ENCODE measurements at places on chromosomes 2 and 18.

DNA sequence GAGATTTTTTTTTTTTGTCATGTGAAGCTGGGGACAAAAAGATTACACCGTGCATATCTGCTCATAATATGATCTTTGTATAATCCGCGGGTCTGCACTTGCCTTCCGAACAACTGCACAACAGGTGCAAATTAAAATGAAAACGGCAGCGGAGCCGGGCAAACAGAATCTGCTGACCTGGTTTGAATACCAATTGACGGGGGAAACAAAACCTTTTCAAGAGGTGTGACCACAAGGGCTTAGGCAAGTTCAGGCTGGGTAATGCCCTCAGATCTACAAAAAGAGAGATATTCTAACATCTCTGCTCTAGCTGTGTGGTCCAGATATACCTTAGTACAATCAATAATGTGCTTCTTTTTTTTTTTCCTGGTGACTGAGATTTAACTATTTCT is 88.5 kb downstream of the ZEB2 start:
- no peak for DNase-seq

DNA sequence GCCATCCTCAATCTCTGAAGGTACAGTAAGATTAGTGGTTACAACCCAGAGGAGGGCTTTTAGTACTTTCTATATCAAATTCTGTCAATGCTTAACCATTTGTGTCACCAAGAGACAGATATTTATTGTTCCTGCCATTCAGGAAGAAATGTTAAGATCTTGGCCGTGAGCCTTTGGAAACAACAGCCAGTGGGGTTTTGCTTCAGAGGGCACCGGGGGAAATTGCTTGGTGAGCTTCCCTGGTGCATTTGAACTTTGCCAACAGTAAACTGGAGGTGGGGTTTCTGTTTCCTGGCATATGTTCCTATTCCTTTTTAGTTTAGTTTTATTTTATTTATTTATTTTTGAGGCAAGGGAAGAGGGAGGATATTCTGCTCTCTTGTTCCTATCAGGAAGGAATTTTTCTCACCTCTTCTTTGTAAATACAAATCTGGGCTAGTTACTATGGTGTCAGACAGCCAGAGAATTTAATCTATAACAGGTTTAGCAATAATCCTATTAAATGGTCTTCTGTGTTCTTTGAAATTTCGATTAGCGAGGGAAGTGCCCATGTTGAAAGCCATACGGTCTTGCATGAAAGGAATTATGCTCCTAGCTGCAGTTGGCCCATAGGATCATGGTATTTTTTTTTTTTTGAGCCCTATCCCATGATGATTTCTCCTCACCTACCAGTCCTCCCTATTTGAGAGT is 95.7 kb downstream of the MAIP1 start:
- no peak for DNase-seq

- DNase-seq: no peak
Measured at GRCh38 chr18:74806700-74807416, 209.2 kb downstream of the ZNF407 start.

- DNase-seq: no peak
Measured at GRCh38 chr18:11981543-11982366, 448 bp downstream of the IMPA2 start.

DNA sequence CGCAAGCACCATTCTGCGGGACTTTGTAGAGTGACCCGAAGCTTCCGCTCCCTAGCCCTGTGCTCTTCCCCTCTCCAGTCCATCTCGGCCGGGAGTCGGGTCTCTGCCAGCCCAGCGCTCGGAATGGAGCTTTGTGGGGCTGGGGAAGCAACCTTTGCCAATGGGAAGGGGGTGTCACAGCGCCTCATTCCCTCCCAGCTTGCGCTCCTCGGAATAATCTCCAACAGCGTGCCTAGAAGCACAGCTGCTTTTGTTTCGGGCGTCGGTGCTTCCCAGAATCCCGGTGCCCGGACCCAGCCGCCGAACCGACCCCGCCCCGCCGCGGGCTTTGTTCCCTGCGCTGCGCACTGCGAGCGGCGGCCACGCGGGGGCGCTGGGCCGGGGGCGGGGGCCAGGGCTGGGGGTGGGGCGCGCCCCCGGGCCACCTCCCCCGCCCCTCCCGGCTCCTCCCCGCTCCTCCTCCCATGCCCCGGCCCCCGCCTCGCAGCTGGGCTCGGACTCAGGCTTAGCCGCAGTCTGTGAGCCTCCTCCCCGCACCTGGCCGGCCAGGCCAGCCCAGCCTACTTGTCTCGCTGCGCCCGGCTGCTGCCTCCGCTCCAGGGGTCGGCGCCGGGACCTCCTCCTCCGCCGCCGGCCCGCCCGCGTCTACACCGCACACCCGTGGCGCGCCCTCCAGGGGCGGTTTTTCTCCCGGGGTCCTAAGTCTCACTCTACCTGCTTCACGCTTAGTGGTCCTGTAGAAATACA is 77.7 kb upstream of the SMAD2 start:
- DNase-seq: no peak

GRCh38 chr2:188414869-188415753 is 123.4 kb downstream of the GULP1 start:
- DNase-seq: no peak

GRCh38 chr2:23390152-23390551 is 5.2 kb downstream of the KLHL29 start:
- no peak for DNase-seq

DNA sequence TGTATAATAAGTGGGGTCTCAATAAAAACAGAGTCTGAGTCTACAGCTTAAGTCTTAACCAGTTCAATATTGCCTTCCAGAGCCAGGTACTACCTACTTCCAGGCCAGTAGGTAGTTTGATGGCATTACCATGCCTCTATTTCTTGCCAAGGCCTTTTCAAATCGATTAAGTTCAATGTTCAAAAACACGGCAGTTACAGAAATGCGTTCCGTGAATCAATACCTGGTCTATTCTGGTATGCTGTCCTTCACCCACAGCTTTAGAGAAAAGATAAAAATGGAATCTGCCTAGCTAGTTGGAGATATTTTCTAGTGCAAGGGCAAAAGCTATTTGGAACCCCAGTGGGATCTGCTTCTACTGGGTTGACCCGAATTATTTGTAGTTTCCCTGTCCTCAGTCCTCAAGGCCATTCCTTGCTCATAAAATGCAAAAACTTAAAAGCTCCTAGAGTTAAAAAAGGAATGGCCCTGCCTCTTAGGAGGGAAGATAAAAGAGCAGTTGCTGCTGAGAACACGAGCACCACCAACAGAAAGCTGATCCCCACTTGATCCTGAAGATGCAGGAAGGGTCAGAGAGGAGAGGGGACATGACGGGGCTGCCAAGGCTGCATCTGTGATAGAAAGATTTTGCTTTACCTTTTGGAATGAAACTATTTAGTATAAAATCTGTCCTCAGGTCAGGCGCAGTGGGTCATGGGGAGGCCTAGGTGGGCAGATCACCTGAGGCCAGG is 109.6 kb upstream of the SCG2 start:
- DNase-seq: no peak

DNA sequence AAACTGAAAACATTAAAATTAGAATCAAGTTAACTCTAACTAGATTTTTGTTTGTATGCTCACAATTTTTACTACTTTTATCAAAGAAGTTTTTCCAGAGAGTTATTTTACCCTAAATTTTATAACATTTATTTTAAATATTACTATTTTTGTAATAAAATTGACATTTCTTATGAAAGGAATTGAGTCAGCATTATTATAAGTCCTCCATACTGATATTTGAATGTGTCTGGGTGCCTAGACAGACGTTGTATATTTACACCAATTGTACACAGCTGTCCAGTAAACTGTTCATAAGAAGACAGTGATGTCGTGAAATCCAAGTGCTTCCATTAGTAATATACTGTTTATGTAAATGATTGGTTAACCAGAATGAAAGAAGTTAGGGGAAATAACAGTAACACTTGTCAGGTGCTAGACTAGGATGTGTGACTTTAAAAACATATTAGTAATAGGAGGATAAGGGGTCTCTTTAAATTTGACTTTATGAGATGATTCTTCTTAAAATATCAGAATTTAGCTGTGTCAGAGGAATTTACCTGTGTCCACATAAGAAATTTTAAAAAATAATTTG is 73.7 kb downstream of the TANK start:
- DNase-seq: no peak

GRCh38 chr18:75735291-75735690 is 307.8 kb upstream of the SMIM21 start:
- DNase-seq: no peak

GRCh38 chr2:236899950-236900640 is 185.6 kb upstream of the COPS8 start:
- DNase-seq: no peak

DNA sequence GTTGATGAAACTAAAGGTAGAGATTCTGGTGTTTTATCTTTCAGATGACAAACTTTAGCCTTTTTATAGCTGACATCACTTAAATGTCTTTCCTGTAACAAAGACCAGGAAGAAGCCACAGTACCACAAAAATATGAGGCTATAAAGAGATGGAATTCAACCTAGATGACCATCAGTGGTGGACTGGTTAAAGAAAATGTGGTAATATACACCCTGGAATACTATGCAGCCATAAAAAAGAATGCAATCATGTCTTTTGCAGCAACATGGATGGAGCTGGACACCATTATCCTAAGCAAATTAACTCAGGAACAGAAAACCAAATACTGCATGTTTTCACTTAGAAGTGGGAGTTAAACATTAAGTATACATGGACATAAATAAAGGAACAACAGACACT is 18.3 kb upstream of the HNRNPLL start:
- DNase-seq: no peak

DNA sequence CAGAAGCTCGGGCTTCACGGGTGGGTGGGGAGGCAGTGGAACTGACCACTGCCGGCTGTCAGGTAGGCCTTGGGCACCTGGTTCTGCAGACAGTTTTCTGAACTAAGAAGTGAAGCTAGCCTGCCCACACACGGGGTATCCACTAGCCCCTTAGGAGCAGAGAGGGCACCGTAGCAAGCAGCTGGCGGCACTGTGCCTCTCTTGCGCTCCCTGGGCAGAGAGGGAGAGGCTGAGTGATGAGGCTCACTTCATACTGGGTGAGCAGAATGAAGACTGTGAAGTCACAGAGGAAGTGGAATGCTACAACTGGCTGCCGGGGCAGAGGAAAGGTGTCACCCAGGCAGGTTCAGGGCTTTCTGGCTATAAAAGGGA is 753 bp downstream of the ITPRIPL1 start:
- no peak for DNase-seq

- DNase-seq: no peak
Measured at GRCh38 chr18:76376668-76377358, 118.2 kb downstream of the ZNF516 start.

DNA sequence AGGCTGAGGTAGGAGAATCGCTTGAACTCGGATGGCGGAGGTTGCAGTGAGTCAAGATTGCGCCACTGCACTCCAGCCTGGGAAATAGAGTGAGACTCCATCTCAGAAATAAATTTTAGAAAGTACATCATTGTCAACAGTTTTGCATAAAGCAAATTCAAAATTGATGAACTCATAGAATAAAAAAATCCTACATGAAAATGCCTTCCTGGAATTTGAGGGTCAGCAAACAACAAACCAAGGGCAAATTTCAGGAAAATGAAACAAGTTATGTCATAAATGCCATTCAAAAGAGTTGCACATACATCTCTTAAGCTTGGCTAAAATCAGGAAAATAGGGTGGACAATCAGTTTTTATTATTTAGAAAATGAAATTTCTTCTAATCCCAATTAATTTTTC is 45.1 kb downstream of the COL5A2 start:
- DNase-seq: no peak

DNA sequence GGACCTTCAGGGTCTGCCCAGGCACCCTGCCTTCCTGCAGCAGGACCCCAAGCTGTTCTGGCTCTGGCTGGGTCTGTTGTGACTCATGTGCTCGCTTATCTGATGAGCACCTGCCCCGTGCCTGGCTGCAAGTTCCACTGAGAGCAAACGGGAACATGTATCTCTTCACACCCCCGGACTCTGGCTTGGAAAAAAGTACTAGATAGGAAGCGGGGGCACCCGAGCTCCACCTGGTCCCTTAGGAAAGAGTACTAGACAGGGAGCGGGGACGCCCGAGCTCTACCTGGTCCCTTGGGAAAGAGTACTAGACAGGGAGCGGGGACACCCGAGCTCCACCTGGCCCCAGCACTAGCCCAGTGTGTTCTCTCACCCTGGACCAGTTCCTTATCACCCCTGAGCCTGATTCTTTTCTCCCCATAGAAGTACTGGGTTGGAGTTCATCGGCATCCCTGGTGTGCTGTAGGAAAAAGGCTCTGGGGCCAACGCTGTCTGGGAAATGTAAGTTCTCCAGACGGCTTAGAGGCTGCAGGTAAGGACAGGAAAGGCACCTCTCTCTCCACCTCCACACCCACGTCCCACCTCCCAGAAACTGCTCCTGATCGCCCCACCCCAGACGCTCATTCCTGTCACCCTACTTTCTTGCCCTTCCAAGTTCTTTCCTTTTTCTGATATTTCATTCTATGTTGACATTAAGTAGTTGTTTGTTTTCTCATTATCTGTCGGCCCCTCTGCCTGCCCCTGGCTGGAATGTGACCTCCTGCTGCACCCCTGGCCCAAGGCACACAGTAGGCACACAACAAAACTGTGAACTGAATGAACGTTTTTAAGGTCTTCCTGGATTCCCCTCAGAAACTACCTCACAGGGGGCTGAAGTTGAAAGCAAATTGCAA is 40.2 kb downstream of the HDAC4 start:
- DNase-seq: no peak

- DNase-seq: no peak
Measured at GRCh38 chr18:12928641-12929040, 19.2 kb upstream of the SEH1L start.

GRCh38 chr2:160169471-160169870 is 30.6 kb downstream of the ITGB6 start:
- DNase-seq: no peak

GRCh38 chr2:226915846-226916360 is 80.0 kb downstream of the RHBDD1 start:
- no peak for DNase-seq

DNA sequence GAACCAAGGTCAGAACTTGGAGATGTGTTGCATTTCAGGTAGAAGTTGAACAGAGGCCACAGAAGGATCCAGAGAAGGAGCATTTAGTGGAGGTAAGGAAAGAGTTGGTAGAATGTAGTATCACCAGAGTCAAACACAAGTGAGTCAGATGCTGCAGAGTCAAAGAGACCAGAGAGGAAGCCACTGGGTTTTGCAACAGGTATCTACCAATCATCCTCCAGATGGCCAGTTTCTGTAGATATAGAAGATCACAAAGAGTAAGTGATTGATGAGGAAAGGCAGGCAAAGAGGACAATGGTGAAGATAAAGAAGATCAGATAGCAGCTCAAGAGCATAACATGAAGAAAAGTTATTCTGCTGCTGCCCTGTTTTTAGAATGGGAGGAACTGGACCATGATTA is 75.9 kb downstream of the GTF3C3 start:
- DNase-seq: no peak

DNA sequence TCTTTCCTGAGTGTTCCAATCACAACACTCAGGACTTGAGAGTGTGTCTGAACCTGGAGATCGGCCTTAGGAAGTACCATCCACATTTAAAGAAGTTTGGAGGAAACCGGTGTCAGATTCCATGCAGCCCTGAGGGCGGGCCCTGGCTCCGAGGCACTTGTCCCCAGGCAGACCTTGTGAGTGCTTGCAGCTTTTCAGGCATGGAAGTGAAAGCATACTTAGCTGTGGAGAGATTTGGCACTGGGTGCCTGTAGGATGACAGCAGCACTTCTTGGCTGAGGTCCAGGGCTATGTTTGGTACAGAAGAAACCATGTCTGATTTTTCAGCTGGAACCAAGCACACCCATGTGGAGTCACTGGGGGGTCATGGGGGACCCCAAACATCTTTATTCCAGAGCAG is 230.8 kb downstream of the SEPTIN10 start:
- DNase-seq: no peak

Data from hypothalamus (tissue), 51 donors.